Stimulated activated CD4-positive, alpha-beta T cell treated with anti-CD3 and anti-CD28 coated beads, Interleukin-1b, Interleukin-23, amount 100 ng/mL, for 1 hour (primary cell): ENCODE measurements at places on chromosomes 3 and 15.
A peak's percentile ranks its signal among the peaks of the same experiment; 100 is the strongest.

- DNase-seq = no peak
Measured at GRCh38 chr3:148178503-148178902, 519.2 kb upstream of the AGTR1 start.

- peak; percentile 83 for DNase-seq
Measured at GRCh38 chr3:123201557-123202427, at the start of gene SEC22A. Gene SEC22A (plus strand): TSS chr3:123201943. CDS start chr3:123209218, 7,275 bp downstream.

GRCh38 chr15:69225355-69226022, 65.1 kb downstream of the GLCE start:
- DNase-seq = no peak

DNA sequence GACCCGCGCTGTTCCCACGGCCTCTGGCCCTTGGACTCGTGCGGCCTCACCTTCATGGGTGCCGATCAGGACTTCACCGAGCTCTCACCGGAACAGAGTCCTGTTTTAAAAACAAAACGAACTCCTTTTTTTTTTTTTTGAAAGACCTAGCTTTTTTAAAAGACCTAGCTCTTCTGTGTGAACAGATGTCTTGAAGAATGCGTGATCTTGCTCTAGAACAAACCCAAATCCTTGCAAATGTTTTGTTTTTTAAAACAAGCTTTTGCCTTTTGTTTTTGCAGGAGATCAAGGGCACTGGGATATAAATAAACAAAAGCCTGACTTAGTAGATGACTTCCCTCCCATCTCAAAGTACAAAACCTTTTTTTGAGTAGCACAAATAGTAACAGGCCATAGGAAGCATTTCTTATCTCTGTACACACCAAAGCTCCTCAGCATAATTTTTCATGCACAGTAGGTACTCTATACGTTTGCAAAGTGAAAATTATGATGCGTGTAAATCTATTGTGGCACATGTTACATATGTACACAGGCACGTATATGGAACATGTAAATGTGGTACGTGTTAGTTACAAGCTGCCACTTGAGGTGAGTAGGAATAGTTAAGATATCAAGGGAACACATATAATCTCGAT, 1.1 kb upstream of the MSL2 start:
- no peak for DNase-seq

DNA sequence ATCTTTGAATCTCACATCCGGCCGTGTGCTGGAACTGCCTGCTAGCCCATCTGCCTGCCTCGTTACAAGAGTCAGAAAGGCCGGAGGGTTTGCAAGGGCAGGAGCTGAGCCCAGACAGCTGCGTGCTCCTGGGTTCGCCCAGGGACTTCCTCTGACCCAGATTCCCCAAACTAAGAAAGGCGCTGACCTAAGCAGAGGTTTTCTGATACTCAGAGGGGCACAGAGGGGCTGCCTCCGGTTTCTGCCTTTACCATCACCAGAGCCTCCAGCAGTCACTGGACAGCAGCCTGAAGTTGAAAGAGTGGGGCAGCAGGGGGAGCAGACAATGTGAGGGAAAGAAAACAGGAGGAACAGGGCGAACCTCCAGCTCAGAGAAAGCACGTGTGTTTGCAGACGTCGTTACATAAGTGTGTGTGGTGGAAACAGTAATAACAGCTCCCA, 33.4 kb upstream of the RAD18 start:
- DNase-seq = no peak
